Stimulated activated CD4-positive, alpha-beta T cell treated with anti-CD3 and anti-CD28 coated beads, Interleukin-15, amount 100 ng/mL, for 48 hours (primary cell): ENCODE measurements at places on chromosomes 12 and 14.

DNA sequence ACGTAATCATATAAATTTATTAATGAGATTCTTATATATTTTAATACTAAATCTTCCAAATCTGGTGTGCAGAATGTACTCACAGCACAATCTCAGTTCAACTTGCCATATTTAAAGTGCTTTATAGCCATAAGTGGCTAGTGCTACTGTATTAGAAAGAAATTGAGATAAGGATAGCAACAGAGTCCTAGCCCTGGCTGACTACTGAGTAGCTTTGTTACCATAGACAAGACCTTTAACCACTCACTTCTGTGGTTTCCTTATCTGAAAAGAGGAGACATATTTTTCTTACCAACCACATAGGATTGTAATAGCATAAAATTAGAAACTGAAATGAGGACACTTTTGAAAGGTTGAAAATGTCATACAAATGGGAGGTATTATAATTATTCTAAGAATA, 2.0 kb upstream of the CHURC1 start:
- DNase-seq = no peak

GRCh38 chr14:53032161-53032803, 81.4 kb upstream of the FERMT2 start:
- no peak for DNase-seq

GRCh38 chr14:105102893-105103292, 37.7 kb upstream of the GPR132 start:
- no peak for DNase-seq

DNA sequence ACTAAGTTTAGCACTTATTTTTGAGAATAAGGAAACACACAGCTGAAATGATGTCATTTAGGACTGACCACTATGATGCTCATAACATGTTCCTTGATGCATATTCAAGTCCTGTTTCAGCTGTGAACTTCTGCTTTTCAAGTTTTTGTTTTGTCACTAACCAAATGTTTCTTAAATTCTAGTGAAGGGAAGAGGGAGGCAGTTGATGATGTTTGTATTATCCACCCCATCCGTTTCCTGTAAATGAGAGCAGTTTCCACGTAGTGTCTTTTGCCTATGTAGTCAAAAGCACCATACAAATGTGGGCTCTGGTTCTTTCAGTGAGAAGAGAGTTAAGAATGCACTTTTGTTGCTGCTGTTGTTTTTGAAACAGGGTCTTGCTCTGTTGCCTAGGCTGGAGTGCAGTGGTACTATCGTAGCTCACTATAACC, 491.8 kb downstream of the PCNX1 start:
- DNase-seq = no peak

GRCh38 chr14:21910260-21910659, 236.6 kb upstream of the OR4E1 start:
- no peak for DNase-seq

- DNase-seq = no peak
Observed at GRCh38 chr12:104472748-104473147, 16.0 kb downstream of the CHST11 start.

DNA sequence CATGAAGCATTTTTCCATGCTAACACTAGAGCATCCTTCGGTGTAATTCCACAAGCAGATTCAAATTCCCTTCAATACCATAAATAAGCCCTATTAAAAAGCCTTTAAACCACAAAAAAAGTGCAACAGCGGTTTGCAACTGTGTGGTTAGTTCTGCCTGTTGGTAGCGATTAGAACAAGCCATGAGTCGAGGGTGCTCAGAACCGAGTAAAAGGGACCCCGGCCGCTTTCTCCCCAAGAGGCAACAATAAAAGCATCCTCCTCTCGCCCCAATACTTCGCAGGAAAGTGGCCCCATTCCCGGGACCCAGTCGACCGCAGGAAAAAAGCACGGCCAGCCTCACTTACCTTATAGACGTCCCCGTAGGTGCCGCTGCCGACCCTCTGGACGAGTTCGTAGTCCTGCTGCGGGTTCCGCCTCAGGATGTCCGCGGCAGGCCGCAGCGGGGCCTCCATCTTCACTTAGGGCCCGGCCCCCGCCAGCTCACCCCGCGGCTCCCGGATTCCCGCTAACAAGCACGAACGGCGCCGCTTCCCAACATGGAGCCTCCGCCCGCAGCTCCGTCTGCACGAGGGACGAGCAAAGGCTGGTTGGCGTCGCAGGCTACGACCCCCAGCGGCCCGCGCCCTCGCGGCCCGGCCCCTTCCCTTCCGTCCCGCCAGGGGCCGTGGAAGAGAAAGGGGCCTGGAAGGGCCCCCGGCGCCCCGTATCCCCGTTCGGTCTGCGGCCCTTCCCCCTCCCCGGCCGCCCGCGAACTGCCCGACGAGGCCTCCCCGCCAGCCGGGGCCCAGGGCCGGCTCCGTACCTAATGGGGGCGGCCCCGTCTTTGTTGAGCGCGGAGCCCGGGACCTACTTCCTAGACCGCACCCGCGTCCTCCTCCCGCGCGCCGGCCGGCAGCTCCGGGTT, 521 bp downstream of the MAP4K5 start:
- DNase-seq = peak; percentile 4

GRCh38 chr12:108907839-108908351, 28.0 kb downstream of the DAO start:
- DNase-seq = no peak

DNA sequence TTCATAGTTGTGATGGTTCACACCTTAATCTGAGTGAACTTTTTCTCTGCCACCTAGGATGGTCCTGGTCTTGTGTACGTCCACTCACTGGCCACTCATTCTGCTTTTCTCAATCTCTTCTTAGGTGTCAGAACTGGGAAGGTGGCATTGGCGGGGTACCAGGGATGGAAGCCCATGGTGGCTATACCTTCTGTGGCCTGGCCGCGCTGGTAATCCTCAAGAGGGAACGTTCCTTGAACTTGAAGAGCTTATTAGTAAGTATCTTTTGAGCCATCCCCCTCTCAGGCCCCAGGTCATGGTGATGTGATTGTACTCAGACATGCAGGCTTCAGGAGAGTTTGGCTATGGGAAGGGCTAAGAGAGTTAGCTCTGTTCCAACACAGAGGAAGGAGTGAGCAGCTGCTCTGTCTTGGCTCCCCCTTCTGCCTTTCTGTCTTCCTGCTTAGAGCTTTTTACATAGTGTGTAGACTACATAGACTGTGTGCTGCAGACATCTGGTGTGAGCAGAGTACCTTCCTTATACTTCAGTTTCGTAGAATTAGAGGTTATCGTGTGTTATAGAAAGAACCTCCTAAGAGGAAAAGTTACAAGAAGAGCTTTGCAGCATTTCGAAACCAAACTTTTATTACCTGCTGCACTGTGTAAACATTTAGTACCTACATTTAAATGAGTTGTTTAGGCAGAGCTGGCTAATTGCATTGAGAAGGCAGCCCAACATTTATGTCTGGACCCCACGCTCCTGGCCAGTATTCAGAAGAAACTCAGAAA, 54.2 kb downstream of the FNTB start:
- no peak for DNase-seq

GRCh38 chr14:56474419-56475022, 105.1 kb upstream of the TMEM260 start:
- no peak for DNase-seq

DNA sequence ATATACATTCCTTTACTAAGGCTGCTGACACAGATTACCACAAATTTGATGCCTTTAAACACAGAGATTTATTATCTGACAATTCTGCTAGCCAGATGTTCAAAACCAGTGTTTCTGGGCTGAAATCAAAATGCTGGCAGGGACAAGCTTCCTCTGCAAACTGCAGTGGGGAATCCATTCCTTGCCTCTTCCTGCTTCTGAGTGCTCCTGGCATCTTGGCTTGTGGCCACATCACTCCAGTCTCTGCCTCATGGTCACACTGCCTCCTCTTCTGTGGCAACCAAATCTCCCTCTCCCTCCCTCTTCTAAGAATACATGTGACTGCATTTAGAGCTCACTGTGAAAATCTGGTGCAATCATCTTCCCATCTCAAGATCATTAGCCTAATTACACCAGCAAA, 235.7 kb downstream of the TTC8 start:
- DNase-seq = no peak

DNA sequence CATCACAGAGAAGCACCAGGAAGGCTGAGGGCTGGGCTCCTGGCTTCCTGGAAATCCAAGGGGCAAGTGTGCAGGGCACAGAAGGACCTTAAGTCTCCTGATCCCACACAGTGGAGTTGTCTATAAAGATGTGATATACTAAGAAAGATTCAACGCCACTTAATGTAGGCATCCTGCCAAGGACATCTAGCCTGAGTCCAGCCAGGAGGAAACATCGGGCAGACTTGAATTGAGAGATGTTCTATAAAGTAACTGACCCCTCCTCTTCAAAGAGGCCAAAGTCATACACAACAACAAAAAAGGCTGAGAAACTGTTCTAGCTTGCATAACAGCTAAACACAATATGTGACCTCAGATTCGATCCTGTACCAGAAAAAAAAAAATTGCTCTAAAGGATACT, 299.5 kb upstream of the NOS1 start:
- DNase-seq = no peak

DNA sequence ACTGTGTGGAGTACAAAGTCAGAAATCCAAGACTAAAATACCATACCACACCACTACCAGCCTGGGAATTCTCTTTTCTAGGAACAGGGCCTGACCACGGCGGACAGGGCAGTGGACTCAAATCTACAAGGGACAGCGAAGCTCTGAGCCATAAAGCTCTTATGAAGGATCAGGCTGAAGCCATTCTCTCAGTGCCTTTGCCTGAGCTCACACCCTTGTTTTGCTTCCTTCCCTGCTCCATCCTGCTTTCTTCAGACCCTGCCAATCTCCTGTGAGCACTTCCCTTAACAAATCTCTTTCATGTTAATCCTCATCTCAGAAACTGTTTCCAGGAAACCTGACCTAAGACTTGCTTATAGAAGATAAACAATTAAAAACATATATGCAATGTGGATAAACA, 398.5 kb downstream of the MDGA2 start:
- no peak for DNase-seq

DNA sequence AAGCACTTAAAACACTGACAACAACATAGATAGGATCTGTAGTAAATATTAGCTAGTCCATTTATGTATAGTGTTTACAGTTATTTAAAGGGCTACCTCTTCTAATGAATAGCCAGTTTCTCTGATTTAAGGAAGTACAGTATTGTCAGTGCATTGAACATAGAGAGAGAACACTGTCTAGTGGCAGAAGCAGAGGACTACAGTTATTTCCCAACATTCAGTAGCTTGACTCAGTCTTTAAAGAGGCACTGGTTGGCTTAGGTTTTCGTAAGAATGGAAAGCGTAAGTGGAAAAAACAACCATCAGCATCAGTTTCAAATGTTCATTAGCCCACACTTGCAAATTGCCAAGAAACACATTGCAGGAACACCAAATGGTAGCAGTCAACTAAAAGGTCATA, 125.0 kb upstream of the HMGA2 start:
- DNase-seq = no peak

DNA sequence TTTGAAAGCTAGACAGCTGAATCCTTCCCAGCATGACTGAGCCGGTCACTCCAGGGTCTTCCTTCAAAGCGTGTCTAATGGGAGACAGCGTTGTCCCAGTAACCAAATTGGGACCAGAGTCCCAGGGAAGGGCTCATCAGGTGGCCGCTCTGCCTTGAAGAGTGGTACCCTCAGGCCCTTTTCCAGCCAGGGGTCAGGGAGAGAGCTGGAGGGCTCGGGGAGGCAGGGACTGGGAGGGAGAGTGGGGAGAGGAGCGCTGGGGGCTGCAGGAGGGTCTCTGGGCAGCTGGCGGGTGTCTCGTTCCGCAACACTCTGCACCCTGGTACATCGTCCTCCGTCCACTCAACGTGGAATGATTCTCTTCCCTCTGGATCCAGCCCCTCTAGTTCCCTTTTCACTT, 1.6 kb upstream of the RTL1 start:
- no peak for DNase-seq

- DNase-seq = no peak
Observed at GRCh38 chr14:100438271-100438670, 115.1 kb downstream of the SLC25A47 start.

GRCh38 chr12:112133418-112133817, 8.1 kb downstream of the TRAFD1 start:
- no peak for DNase-seq

DNA sequence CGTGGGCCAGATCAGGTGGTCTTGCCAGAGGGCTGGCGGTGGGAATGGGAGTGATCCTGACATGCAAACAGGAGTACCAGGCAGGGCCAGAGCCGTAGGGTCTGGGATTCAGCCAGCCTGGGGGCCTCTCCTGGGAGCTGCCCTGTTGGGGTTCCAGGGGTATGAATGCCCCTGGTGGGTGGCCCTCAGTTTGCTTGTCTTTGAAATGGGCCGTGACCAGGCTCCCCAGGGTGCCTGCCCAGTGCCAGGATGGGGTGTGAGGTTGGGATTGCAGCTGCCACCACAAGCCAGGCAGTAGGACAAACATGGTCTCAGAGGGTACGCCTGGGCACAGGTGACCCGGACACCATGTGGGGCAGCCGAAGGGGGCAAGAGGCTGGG, 168.8 kb downstream of the KIF26A start:
- DNase-seq = no peak

- no peak for DNase-seq
Observed at GRCh38 chr12:96392397-96392796, 7.8 kb downstream of the CDK17 start.

- DNase-seq = no peak
Observed at GRCh38 chr12:62865065-62865464, 69.9 kb downstream of the PPM1H start.

DNA sequence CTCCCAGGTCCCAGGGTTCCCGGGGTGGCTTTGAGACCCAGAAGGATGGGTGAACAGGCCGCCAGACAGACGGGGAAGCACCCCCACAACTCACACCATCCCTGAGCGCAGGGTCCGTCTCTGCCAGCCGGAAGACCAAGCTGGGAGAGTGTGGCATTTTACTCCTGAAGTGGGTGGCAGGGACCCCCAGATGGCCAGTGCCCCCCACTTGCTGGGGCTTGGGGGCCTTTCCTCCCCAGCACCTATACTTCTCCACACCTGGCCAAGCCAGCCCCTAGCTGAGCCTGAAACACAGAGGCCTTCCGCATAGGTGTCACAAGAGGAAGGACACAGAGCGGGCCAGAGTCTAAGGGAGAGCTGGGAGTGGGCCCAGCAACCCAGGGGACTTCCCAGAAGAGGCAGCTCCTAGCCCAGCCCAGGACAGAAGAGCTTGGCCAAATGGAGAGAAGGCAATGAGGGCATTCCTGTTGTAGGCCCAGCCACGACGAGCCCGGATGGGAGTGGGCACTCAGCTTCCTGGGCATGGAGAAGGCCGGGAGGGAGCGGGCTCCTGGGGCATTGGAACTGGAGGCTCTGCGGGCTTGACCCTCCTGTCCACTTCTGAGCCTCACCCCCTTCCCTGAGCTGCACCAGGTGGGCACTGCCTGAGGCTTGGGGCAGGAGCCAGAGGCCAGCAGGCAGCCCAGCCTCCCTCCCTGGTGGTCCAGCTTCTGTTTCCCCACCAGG, 3.3 kb downstream of the AHNAK2 start:
- no peak for DNase-seq

GRCh38 chr14:96065661-96066459, 26.7 kb downstream of the C14orf132 start:
- DNase-seq = no peak

DNA sequence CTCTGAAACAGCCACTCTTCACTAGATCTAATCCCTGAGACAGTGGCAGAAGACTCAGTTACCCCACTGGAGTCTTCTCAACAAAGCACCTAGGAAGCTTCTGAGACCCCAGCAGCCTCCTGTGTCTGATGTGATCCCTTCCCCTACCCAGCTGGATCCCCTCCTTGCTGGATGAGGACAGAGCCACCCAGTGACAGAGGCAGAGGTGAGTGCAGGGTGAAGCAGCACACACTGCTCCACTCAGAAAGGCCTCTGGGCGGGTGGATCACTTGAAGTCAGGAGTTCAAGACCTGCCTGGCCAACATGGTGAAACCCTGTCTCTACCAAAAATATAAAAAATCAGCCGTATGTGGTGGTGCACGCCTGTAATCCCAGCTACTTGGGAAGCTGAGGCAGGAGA, 2.7 kb downstream of the SPRYD3 start:
- DNase-seq = no peak

GRCh38 chr14:70618314-70618713, 17.9 kb upstream of the MED6 start:
- no peak for DNase-seq
